ENCODE measurements at places on chromosomes 4 and X.

DNA sequence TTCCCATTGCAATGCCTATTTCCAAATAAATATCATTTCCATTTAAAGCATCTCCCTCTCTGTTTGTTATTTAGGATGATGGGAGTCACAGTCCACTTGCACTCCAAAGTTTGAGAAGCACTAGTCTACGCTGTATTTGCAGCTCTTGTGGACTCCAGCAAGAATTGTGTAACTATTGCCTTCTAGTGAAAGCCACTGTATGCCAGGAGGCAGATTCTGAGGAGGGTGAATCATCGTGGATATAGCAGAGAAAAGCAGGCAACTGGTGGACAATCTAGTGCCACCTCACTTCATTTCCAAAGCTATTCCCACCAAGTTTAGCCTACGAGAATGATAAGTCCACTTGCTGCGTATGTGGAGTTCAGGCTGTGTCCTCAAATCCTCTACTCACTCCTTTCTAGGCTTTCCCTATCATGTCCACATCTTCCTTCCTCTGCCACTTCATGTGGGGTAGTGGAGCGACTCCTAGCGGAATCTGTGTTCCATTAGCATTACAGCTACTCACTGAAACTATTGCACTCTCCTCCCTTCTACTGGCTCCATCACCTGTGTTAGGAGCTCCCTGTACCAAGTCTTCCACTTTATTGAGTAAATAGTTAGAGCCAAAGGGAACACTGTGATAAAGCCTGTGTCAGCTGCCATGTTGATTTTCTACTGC, 501.8 kb upstream of the GALNT7 start:
- no peak for DNase-seq

DNA sequence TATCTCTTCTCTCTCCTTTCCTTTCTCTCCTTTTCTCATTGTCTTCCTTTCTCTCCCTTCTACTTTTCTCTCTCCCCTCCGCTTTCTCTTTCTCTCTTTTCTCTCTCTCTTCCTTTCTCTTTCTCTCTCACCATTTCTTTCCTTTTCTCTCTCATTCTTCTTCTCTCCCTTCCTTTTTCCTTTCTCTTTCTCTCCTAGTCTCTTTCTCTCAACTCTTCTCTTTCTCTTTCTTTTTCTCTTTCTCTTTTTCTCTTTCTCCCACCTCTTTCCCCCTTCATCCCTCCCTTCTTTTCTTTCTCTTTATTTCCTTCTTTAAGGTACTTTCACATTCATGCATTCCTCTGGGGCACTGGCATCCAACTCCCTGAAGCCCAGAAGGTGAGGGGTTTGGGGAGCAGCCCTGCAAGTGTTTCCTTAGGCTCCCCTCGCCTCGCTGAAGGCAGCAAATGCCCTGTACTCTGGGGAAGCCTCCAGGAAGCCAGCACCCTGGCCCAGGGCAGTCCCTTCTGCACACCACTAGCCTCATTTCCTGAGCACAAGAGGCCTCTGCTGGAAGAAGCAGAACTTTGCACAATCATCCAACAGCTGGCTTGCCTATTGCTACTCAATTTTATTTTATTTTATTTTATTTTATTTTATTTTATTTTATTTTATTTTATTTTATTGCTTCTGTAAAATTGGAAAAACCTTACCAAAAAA, 124.2 kb downstream of the NFKB1 start:
- no peak for DNase-seq

DNA sequence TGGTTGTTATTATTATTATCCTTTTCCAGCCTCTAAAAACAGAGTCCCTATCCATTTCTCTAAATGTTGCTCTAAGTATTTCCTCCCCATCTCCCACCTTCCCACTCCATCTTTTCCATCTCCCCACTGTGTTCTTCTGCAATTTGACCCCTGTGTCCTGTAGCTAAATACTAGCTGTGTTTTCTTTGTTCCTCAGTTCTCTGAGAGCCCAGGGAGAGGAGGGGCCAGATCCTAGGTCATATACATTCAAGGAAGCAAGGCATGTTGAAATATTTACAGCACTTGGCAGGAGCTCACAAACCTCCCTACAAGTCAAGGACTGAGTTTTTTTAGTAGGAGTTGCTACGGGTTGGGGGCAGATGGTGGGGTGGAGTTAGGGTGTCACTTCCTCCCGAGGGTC, 10.5 kb downstream of the SLC16A2 start:
- DNase-seq, result no peak

GRCh38 chrX:151416579-151416978, 19.6 kb downstream of the VMA21 start:
- DNase-seq, result no peak

DNA sequence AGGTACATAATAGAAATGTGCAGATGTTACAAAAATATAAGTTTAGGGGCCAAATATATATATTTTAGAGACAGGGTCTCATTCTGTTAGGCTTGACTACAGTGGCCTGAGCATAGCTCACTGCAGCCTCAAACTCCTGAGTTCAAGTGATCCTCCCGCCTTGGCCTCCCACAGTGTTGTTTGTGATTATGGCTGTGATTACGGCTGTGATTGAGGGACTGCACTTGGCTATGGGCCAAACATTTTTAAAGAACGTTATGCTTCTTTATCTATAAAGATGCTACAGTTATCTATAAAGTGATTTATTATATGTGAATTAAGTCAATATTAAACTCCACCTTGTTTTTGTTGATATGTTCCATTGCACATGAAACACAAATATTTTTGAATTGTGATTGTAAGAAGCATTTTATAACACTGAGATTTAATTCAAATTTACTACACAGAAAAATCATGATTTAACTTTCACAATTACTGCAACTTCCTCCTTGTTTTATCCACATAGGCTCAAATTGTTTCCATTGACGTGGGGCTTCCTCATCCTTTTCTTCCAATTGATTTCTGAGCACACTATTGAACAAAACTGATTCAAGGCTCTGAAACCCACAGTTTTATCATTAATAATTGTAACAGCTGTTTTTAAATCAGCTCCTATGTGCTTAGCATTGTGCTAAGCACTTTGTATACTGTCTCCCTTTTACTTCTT, 68.4 kb upstream of the BMPR1B start:
- no peak for DNase-seq

DNA sequence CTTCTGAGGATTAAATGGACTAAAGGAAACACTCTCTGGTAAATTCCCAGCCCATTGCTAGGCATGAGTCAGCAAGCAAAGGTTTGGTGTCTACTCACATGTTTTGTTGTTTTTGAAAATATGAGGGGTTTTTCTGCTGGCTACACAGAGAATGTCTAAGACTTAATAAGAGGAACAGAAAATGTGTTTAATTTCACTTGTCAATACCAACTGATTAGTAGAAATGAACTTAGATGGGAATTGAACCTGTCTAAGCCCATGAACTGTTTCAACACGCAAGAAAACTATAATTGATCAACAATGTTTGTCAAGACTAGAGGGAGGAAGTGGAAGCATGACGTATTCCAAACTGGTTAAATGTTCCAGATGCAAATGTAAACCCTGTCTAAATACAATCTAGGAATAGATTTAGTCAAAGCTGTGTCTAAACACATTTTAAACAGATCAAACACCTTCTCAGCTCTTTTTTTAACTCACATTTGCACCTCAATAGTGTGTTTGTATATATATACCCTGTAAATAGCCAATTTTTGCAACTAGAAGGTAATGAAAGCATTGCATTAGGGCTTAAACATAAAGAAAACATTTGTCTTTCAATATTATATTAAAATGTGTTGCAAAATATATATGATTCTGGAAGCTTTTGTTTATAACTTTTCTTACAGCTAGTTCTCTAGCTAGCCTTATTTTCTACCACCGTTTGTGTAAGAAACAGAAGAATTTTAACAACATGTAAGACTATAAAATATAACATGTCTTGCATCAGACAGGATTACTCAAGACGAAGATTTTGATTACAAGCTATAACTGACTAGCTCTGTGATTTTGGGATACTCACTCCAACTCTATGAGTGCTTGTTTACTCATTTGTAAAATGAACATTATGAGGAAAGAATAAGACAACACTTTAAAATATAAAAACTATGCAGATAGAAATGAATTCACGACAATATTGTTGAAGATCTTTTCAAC, 607.8 kb downstream of the FSTL5 start:
- no peak for DNase-seq

DNA sequence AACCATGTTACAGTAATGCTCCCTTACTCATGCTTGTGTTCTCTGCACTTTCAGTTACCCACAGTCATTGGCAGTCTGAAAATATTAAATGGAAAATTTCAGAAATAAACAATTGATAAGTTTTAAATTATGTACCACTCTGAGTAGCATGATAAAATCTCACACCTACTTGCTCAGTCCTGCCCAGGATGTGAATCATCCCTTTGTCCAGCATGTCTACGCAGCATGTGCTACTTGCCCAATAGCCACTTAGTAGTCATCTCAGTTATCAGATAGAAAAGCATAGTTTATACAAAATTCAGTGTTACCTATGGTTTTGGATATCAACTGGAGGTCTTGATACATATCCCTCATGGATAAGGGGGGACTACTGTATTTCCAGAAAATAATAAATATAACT, 577.1 kb downstream of the GALNTL6 start:
- DNase-seq, result no peak

DNA sequence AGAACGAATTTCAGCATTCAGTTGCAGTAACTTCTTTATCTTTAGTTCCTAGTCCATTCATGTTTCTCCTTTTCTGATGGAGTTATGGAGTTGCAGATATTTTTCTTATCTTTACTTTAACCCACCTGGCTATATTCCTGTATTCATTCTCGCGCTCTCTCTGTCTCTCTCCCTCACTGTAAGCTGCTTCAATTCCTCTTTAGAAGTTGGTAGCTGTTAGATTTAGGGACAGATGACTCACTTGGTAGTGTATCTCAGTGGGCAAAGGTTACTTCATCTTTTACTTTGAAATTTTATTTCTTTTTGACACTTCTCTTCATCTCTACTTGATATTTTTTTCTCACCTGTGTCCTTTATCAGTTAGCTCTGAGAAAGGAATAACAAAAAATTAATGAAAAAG, 49.6 kb upstream of the BRS3 start:
- DNase-seq, result no peak

DNA sequence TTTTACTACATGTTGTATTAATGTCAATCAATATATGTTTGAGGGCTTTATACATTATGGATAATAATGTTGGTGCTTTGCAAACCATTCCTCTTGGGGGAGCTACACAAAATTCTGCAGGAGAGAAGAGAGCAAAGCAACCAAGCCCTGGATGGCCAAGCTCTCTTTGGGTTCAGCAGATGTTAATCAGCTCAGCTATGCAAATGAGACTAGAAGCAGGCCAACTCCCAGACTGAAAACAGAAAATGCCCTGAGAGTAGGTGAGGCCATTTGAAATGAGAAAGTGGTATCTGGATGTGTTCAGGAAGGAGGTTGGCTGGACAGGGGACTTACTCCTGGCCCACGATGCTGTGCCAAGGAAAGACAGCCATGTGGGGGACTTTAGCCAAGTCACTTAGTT, 387.0 kb downstream of the BCOR start:
- DNase-seq, result no peak

- no peak for DNase-seq
Measured at GRCh38 chrX:7205037-7205577, 57.2 kb upstream of the PUDP start.

DNA sequence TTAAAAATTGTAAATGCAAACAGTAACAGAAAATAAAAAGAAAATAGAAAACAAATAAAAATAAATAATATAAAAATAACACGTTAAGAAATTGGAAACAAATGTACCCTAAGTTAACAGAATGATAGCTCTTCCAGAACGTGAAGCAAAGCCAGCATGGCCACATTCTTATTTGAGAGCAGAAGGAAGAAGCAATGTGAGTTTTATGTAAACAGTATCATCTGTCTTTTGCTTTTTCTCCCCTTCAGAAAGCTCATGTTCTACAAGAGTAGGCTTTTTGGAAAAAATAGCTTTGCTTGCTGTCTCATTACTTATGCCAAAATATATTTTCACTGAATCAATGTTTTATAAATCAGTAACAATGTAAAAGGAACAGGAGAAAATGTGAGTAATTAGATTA, 18.7 kb downstream of the NPY2R start:
- no peak for DNase-seq

GRCh38 chrX:43643201-43643600, 12.9 kb upstream of the MAOA start:
- DNase-seq, result no peak

GRCh38 chr4:113880240-113881028, 99.0 kb downstream of the ARSJ start:
- DNase-seq, result no peak

DNA sequence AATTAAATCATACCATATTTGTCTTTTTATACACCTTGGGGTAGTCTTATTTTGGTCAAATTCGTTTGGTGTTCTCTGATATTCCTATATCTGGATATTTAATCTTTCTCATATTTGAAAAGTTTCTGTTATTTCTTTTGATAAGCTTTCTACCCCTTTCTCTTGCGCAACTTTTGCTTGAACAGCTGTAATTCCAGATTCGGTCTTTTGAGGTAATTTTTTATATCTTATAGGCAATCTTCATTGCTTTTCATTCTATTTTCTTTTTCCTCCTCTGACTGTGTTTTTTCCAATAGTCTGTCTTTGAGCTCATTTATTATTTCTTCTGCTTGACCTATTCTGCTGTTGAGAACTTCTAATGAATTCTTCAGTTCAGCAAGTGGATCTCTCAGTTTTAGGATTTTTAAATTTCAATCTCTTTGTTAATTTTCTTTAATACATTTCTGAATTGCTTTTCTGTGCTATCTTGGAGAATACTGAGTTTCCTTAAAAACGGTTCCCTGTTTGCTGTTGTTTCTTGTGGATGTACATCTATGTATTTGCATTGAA, 11.3 kb upstream of the MTHFD2L start:
- no peak for DNase-seq

GRCh38 chr4:138749303-138749702, 266.3 kb upstream of the NOCT start:
- DNase-seq, result no peak

- no peak for DNase-seq
Measured at GRCh38 chr4:36281384-36282106, at the start of gene DTHD1. Gene DTHD1 (plus strand): TSS chr4:36281616. CDS start chr4:36281759, 143 bp downstream.

- DNase-seq, result no peak
Measured at GRCh38 chr4:173748353-173748752, 218.3 kb upstream of the HAND2 start.

Data from BJ (cell line).